ENCODE measurements at places on chromosomes 2 and 18.

- no peak for DNase-seq
These were observed 94.8 kb downstream of the RHOB start for GRCh38 chr2:20541651-20542050.

GRCh38 chr2:177478029-177478428, 85.5 kb downstream of the AGPS start:
- DNase-seq, result no peak

DNA sequence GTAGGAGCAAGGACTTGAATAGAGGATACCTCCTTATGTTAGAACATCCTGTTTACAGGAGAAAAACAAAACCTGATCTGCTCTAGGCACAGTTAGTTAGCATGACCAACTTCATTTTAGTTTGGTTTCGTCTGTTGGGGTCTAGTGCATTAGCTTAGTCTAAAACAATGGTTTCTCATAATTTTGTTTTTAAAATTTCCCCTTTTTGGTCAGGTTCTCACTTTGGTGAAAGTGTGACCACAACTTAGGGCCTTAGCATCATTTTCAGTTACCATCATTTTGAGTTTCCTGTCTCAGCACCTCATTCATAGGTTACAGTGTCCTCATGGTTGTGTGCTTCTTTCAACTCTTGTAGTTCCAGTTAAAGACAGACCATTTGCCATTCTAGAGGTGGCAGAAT, 1277.0 kb upstream of the SLC39A10 start:
- DNase-seq, result no peak

- DNase-seq, result no peak
These were observed 40.8 kb downstream of the MAP3K2 start for GRCh38 chr2:127347015-127347414.

DNA sequence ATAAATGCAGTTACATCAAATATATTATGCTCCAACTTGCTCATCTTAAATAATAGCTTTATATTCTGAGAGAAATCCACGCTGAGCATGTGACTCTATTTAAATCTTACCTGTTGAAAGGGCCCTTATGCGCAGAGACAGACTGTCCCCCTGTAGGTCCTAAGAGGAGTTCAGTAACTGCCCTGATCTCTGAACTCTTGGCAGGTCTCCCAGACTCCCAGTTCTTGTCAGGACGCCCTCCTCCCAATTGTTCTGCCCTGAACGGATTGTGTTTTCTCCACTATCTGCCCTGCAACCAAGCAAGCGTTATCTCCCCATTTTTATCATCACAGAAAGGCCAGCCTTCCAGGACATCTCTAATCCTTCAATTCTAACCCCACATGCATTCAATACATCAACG, 954.6 kb downstream of the TSN start:
- DNase-seq, result no peak

GRCh38 chr2:68244456-68244855, 7.9 kb downstream of the PPP3R1 start:
- DNase-seq, result no peak

DNA sequence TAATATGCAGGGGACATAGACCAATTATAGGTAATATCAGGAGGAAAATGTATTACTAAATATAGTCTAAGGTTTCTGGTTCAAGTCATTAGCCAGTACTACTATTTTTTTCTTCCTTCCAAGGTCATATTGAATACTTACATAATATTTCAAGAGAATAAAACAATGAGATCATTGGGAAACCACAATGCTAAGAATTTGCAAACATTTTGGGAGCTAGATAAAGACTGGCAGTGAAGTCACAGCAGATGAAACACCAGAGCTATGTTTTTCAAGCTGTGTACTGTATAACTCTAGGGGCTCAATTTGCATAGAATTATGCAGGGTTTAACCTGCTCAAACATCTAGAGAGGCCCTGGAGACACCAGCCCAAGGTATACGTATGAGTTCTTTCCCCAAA, 80.5 kb upstream of the KCNH7 start:
- no peak for DNase-seq

- DNase-seq, result no peak
These were observed 100.8 kb upstream of the TANK start for GRCh38 chr2:161059388-161059787.

GRCh38 chr2:86050301-86050700, 55.4 kb downstream of the POLR1A start:
- no peak for DNase-seq

- DNase-seq, result no peak
These were observed 83.4 kb upstream of the PPP1CB start for GRCh38 chr2:28668106-28668814.

GRCh38 chr2:27049422-27050280, 1.8 kb upstream of the AGBL5 start:
- peak; percentile 41 for DNase-seq

DNA sequence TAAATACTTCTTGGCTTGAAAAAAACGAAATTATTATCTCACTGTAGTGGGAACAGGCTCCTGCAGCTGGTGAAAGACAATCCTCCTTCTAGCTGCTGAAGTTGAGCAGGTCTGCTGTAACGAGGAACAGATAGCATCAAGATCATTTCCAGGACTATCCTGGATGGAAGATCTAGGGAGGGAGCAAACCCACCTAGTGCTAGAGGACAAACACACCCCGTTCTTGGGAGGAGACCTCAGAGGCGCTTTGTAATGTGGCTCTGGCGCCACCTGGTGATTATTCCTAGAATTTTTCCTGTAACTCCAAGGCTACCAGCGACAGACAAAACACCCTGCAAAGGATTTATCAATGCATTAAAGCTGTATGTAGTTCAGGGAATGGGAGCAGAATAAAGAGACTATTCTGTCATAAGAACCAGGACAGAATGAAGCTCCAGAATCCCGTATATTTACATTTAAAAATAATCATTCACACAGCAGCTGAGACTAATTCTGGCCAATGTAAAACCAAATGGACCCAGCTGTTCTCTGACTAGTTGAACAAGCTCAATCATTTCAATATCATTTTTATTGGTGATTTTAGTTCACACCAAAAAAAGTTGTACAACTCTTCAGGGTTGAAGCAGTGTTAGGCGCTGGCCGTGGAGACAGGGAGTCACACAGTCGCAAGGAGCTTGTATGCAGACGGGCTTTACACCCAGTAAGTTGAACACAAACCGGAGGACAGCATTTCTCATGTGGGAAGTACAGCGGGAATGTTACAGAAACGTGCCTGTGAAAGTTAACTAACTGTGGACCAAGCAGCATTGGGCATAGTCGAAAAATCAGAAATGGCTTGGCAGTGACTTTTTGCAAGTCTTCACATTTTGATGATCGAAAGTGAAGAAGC, 290.3 kb downstream of the TRIB2 start:
- DNase-seq, result peak; percentile 46

DNA sequence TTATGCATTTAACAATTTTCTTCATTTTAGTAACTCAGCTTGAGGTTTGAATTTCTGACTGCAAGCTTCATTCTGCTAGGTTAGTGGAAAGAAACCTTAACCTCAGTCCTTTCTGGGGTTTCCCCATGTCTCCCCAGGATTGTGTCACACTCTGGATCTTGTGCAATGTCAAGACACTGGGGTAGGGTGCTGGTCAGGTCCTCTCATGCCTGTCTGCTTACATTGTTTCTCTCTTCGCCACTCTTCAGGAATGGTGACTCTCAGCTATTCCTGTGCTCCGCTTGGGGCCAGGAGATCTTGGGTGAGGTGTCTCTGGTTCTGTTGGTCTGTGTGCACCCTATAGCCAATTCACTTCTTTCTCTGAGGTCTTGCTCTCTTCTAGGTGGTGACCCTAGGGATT, 23.9 kb downstream of the CTLA4 start:
- no peak for DNase-seq

GRCh38 chr2:26068602-26069298, 34.9 kb downstream of the RAB10 start:
- DNase-seq, result peak; percentile 19

DNA sequence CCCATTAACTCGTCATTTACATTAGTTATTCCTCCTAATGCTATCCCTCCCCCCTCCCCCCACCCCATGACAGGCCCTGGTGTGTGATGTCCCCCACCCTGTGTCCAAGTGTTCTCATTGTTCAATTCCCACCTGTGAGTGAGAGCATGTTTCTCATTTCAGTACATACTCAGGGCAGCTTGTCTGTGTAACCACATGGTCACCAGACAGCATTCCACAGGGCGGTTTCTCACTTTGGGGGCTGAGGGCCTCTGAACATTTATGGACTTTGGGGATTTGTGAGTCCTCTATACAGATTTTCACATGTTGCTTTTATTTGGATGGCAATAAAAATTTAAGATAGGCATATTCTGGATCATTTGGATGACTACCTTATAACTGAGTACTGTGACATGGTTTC, 84.0 kb downstream of the LYPD6B start:
- no peak for DNase-seq

DNA sequence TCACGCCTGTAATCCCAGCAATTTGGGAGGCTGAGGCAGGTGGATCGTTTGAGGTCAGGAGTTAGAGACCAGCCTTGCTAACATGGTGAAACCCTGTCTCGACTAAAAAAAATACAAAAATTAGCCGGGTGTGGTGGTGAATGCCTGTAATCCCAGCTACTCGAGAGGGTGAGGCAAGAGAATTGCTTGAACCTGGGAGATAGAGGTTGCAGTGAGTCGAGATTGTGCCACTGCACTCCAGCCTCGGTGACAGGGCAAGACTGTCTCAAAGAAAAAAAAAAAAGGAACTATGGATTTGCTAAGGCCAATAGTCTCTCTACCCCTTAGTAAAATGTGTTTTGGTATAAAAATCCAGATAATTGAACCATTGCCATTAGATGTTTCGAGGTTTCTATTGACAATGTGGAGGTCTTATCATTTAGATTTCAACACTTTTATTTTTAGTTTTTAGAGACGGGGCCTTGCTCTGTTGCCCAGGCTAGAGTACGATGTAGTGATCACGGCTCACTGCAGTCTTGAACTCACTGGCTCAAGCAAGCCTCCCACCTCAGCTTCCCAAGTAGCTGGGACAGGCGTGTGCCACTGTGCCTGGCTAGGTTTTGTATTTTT, 1.1 kb upstream of the TXNDC2 start:
- no peak for DNase-seq

DNA sequence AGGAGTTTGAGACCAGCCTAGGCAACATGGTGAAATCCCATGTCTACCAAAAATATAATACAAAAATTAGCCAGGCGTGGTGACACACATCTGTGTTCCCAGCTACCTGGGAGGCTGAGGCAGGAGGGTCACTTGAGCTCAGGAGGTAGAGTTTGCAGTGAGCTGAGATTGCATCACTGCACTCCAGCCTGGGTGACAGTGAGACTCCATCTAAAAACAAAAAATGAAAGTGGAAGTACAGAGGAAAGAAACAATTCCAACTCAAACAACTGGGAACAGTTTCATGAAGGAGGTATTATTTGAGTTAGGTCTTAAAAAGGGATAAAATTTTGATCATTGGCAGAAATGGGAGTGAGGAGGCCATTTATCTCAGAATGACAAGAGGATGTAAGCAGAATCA, 6.3 kb upstream of the RAB1A start:
- DNase-seq, result no peak

GRCh38 chr18:45068400-45069094, 387.9 kb downstream of the SETBP1 start:
- DNase-seq, result no peak

- no peak for DNase-seq
These were observed 36.5 kb downstream of the EFR3B start for GRCh38 chr2:25078170-25079049.

- DNase-seq, result no peak
These were observed 205.8 kb upstream of the NCKAP5 start for GRCh38 chr2:133773854-133774653.

GRCh38 chr2:27489118-27489497, 435 bp downstream of the IFT172 start:
- no peak for DNase-seq

- DNase-seq, result peak; percentile 3
These were observed 48.8 kb downstream of the SLC66A2 start for GRCh38 chr18:79902640-79903039.

GRCh38 chr2:171706152-171706803, 19.0 kb downstream of the DYNC1I2 start:
- DNase-seq, result no peak

GRCh38 chr2:61512768-61513398, 25.3 kb downstream of the XPO1 start:
- no peak for DNase-seq

DNA sequence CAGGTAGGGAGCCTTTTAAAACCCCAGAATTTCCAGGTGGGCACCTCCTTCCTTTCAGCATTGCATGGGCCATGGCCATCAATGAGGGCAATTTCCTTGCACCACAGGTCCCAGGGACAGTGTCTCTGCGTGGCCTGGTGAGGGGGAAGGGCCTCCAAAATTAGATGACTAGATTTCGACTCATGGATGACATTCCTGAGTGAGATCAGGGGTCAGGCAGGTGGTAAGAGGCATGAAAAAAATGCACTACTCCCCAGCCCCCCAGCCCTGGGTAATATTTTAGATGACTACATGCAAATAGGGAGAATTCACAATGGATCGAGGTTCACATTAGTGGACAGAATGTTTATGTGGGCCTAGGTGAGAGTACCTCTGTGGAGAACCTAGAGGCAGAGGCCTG, 19.0 kb upstream of the IGFBP5 start:
- DNase-seq, result no peak

DNA sequence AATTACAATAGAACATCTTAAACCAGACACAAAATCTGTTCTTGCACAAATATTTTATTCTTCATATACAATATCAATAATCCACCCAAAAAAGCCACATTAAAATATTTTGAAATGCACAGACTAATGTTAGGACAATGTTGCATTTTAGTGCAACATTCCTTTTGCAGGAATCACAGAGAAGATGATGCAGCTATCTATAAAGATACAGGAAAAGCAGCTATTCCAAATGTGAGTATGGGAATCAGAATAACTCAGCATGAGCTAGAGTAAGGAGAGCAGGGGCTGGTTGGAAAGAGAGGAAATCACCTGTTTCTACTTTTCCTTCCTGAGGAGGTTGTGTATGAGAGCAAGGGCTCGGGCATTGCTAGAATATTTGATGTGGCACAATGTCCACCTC, 4.8 kb downstream of the C2orf66 start:
- DNase-seq, result no peak

DNA sequence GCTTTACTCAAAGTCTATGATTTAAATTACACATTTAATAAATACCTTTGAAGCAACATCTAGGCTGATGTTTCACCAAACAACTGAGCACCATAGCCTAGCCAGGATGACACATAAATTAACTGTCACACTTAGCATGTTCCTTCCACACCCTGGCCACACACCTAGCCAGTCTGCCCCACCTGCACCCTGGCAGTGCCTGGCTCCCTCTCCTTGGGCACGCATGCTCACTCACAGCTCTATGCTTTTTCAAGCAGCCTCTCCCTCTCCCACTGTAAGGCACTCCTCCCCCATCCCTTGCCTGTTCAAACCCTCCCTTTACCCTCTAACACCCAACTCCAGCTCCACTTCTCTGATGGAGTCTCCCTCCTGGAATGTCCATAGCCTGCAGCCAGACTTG, 357.6 kb upstream of the KLHL29 start:
- no peak for DNase-seq

- DNase-seq, result peak; percentile 53
These were observed 71.5 kb downstream of the CDC42EP3 start for GRCh38 chr2:37599688-37600525.

Data from activated CD4-positive, alpha-beta T cell treated with anti-CD3 and anti-CD28 coated beads for 1 hour (primary cell).